HS-27A (cell line): ENCODE measurements at places on chromosomes 4 and X.

GRCh38 chrX:130139474-130140201, 26.0 kb downstream of the AIFM1 start:
- no peak for DNase-seq

- peak; percentile 8 for DNase-seq
Observed at GRCh38 chrX:120604361-120604782, 471 bp downstream of the MCTS1 start.

GRCh38 chr4:99276417-99276816, 14.4 kb downstream of the ADH1A start:
- DNase-seq: no peak

DNA sequence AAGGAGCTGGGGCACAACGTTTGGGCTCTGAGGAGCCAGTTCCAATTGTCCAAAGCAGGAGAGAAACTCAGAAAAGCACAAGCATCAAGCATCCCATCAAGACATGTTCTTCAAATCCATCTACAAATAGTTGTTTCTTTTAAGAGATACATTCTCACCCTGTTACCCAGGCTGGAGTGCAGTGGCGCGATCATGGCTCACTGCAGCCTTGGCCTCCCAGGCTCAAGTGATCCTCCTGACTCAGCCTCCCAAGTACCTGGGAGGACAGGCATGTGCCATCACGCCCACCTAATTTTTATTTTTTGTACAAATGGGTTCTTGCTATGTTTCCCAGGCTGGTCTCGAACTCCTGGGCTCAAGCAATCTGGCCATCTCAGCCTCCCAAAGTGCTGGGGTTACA, 18.1 kb downstream of the NELFA start:
- no peak for DNase-seq

- no peak for DNase-seq
Observed at GRCh38 chr4:3676196-3676595, 90.0 kb upstream of the ADRA2C start.

DNA sequence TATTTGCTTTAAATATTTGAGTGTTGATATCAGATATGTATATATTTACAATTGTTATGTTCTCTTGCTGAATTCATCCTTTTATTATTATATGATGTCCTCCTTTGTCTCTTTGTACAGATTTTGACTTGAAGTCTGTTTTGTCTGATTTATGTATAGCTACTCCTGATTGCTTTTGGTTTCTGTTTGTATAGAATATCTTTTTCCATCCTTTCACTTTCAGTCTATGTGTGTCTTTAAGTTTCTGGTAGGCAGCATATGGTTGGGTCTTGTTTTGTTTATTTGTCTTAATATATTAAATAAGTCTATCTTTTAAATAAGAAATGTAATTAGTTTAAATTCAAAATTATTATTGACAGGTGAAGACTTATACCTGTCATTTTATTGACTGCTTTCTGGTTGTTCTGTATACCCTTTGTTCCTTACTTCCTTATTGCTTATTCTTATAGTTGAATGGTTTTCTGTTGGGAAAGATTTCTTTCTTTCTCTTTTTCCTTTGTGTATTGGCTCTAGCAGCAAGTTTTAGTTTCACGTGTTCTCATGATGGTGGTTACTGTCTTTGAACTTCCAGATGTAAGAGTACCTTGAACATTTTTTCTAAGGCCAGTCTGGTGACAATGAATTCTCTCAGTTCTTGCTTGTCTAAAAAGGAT, 31.1 kb downstream of the RAB28 start:
- no peak for DNase-seq

DNA sequence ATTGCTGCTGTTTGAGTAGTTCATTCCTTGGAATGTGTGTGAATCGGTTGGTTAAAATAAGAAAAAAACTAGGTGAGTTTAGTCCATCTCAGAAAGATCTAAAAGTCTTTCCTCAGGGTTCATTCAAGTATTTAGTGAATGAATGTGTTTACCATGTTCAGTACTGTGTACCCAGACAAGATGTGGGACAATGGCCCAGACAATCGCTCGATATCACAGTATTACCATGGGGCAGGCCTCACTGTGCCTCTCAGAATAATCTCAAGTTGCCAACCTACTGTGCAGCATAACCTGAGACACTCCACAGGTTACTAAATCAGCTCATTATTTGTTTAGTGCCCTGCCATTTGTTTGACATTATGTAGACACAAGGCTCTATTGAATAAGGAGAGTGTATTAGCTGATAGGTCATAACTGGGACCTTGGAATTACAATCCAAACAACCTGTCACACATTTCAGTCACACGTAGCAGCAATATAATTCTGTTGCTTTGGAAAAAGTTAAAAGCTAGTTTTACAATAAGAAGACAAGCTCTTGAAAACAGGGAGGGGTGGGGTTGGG, 24.9 kb upstream of the AMOT start:
- no peak for DNase-seq

- no peak for DNase-seq
Observed at GRCh38 chrX:103399744-103400143, 23.4 kb downstream of the BEX3 start.

DNA sequence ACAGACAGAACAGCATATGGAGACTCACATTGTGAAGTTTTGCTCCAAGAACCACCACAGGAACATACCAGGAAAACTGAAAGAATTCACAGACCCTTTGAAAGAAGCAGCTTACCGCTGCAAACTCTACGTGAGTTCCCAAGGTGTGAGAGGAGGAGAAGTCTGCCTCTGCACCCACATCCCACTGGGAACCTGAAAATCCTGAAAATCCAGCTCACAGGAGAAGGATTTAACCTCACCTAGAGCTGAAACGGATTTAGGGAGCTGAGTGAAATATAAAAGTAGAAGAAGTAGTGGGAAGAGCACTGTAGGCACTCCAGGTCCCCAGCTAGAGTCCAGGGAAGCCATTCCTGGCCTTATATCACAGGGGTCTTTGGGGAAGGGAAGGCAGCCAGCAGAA, 80.0 kb downstream of the FHIP1A start:
- DNase-seq: no peak

- DNase-seq: no peak
Observed at GRCh38 chr4:153655928-153656327, 28.2 kb upstream of the TLR2 start.
